AG04450 (cell line): ENCODE measurements at places on chromosomes 13 and 19.

- no peak for DNase-seq
Observed at GRCh38 chr19:29714371-29714952, 599 bp downstream of the C19orf12 start.

DNA sequence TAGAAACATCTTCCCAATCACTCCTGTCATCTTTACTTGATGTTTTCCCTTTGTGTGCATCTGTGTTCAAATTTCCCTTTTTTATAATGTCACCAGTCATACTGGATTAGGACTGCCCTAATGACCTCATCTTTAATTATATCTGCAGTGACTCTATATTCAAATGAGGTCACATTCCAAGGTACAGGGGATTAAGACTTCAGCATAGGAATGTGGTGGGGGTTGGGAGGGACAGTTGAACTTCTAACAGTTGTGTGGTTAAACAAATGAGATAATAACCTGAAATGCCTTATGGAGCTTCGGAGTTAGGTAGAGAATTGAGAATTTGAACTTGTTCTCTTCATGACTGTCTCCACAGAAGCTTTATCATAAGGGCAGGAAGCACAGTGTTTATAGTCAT lies 23.0 kb downstream of the PAN3 start:
- DNase-seq: no peak

GRCh38 chr19:19040417-19040816 lies 7.0 kb downstream of the ARMC6 start:
- peak; percentile 80 for DNase-seq

GRCh38 chr19:15358918-15359317 lies 20.7 kb downstream of the AKAP8 start:
- no peak for DNase-seq

DNA sequence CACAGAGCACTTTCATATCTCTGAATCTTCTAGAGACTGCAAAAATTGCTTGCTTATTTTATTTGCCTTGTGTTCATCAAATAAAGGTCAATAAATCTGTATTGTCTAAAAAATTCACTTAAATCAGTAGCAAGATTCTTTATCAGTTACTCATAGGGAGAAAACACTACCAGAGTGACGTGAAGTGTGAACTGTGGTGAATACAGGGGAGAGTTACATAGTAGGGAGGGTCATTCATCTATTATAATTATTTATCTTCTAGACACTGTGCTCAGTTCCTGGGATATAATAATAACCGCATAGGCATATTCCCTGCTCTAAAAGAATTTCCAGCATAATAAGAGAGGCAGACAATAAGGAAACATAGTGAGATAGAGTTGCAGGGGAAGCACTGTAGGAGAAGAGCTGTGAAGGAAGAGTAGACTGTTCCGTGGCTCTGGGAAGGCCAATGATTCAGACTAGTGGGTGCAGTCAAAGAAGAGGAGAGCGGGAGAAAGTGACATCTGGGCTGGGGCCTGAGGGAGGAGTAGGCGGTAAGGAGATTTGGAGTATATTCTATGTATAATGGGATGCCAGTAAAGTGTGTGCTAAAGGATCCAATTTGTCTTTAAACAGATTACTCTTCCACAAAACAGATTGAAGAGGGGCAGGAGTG lies 84.0 kb upstream of the TDRD3 start:
- DNase-seq: no peak

DNA sequence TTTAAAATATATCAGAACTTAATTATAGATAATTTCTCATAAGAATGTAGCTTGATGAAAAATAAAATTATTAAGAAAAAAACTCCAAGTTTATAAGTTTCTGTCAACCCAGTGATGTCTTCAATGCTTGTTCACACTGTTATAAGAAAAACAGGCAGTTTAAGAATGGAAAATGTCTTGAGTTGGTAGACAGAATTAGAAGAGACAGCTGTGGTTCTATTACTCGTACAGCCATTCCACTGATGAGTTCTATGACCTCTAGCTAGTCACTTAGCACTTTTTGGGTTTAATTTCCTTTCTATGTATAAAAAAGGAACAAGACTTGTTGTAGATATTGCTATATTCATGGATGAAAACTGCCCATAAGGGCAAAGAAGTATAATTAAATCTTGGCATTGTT lies 1013.1 kb upstream of the ATXN8OS start:
- no peak for DNase-seq

GRCh38 chr19:39934584-39935363 lies at the start of gene FCGBP:
TSS of gene FCGBP (minus strand) at chr19:39934634.
- DNase-seq: no peak
